LoVo (cell line): ENCODE measurements at places on chromosomes 7 and 10.

DNA sequence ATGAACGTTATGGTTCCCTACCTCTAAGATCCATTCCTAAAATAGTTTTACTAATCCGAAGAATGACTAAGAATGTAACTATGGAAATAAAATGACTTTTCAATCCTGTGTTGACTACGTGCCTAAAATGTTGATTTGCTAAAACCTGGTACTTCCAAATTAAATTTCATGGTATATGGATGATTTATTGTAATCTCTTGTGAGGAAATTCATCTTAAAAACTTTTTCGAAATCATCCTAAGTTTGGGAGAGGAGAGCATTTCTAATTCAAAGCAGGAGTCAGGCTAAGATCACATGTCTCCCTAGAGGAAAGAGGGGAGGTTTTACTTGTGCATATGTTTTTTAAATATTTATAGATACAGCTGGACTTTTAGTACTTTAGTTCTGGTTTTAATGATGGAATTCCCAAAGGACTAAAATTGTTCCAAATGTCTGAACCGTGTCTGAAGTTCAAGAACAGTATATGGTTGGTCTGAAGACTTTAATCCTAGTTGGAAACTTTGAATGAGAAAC, 483.9 kb downstream of the AUTS2 start:
- DNase-seq, result no peak

GRCh38 chr10:75121322-75121721, 9.9 kb downstream of the SAMD8 start:
- DNase-seq, result no peak

- no peak for DNase-seq
These were observed 27.7 kb downstream of the CNPY1 start for GRCh38 chr7:155518633-155519032.

- DNase-seq, result no peak
These were observed 262.7 kb upstream of the PHYHIPL start for GRCh38 chr10:58913717-58914116.

GRCh38 chr7:111711426-111712065, 149.3 kb upstream of the IMMP2L start:
- no peak for DNase-seq

DNA sequence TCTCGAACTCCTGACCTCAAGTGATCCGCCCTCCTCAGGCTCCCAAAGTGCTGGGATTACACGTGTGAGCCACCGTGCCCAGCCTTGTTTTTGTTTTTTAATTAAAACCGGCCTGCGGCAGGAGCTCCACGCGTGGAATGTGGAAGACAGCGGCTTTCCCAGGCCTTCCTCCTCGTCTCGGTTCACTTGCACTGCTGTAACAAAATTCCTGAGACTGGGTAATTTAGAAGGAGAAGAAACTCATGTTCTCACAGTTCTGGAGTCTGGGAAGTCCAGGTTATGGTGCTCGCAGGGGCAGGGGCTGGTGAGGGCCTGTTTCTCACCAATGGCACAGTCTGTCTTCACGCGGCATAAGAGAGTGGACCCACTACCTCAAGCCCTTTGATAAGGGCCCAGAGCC, 14.4 kb upstream of the CRYGN start:
- DNase-seq, result no peak

DNA sequence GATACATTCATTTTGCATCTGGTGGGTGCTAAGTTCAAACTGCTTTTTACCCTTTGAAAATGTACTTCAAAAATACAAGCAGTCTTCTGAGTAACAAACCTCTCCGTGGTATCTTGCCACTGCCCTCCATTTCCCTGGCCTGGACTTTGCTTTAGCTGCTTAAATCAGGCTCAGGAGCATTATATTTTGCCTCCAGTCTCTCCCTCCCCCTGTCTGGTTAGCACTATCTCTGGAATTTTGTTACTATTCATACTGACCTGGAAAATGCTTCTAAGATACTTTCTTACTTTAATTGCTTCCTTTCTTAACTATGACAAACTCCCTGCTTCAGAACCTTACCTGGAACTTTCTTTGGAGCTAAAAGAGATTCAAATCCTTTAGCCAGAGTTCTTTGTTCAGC, 369.8 kb downstream of the GFRA1 start:
- no peak for DNase-seq

DNA sequence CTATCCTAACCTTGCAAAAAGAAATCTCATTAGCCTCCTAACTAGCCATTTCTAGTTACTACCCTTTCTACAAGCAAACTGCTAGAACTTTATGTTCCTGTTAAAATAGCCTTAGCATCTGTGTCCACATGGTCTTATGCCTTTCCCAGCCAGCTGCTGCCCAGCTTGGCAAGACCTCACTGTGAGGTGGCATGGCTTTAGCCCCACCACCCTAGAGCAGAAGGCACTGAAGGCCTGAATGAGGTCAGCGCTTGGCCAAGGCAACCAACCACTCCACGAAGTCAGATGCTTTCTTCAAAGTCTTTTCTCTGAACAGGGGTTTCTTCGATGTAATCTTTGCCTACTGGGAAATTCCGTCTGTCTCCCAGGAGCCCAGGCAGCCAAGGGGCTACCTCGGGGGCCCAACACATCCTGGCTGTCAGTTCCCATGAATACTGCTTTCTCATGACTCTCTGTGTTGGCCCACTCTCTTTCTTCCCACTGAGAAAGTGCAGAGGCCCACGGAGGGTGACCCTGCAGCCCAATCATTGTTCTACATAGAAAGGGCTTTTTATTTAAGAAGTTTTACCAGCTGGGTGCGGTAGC, 41.6 kb downstream of the POLR3A start:
- no peak for DNase-seq

DNA sequence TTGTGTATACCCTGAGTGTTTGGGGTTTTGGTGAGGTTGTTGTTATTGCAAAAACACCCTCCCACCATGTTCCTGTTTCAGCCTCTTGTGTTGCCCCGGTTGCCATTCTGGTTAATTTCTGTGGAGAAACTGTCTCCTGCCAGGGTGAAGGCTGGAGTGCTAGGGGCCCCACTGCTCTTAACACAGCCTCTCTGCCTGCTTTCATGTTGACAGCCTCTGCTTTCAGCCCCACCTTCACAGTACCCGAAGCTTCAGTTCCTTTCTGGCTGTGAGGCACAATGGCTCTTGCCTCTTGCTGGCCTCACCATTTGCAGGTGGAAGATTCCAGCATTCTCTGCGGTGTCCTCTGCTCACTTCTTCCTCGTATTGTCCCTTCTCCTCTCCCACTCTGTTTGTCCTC, 19.2 kb downstream of the SLC18A2 start:
- no peak for DNase-seq

DNA sequence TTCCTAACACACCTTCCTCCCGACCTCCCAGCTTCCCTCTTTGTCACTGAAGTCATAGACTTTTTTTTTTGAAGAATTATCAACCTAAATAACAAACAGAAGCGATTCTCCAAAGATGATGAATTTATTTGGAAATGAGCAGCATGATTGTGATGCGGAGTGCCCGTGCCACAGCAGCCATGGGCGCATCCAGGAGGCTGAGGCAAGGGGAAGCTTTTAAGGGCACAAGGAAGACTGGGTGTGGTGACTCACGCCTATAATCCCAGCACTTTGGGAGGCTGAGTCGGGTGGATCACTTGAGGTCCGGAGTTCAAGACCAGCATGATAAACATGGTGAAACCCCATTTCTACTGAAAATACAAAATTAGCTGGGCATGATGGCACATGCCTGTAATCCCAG, 16.2 kb upstream of the GIMAP8 start:
- no peak for DNase-seq

- DNase-seq, result no peak
These were observed 27.8 kb upstream of the NUB1 start for GRCh38 chr7:151313857-151314256.

DNA sequence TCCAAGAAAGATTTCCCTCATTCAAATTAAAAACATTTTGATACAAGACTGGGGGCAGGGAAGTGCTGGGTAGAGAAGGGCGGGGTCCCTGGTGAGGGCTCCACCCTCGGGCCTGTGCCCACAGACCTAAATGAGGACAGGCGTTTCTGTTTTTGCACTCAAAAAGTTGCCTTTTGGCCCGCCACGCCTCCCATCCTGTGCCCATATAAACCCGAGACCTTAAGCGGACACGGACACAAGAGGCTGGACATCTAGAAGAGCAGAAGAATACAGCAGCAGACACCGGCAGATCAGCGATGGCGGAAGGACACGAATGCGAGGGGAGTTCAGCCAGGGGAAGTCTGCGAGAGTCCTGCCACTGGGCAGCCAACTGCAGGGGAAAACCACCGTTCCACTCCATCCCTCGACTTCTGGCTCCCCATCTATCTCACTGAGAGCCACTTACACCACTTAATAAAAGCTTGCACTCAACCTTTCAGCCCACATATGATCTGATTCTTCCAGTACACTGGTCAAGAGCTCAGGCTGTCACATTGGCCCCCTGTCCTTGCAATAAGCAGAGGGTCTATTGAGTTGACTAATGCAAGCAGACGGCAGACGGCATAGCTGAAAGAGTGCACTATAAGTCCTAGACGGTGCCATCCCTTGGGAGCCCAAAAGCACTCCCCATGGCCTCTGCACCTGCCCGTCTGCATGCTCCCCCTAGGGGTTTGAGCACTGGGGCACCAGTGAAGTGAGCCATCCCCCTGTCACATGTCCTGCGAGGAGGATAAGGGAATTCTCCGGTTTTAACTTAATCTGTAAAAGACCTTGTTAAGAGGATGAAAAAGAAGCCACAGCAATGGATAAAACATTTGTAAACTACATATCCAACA, 181.8 kb upstream of the PRSS1 start:
- no peak for DNase-seq

- DNase-seq, result no peak
These were observed 445.1 kb downstream of the PLXNA4 start for GRCh38 chr7:132131196-132131595.

GRCh38 chr7:1716263-1717094, 46.4 kb downstream of the ELFN1 start:
- no peak for DNase-seq

- no peak for DNase-seq
These were observed 64.9 kb downstream of the DNMBP start for GRCh38 chr10:99944860-99945259.

- no peak for DNase-seq
These were observed 2.1 kb downstream of the CTBP2 start for GRCh38 chr10:125158275-125158600.

DNA sequence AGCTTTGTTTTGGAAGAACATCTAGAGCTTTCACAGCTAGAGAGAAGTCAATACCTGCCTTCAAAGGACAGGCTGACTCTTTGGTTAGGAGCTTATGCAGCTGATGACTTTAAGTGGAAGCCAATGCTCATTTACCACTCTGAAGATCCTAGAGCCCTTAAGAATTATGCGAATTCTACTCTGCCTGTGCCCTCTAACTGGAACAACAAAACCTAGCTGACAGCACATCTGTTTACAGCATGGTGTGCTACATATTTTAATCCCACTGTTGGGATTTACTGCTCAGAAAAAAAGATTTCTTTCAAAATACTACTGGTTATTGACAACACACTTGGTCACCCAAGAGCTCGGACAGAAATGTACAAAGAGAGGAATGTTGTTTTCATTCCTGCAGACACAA, 57.3 kb downstream of the PALS2 start:
- no peak for DNase-seq

- DNase-seq, result no peak
These were observed 93.5 kb downstream of the AKAP9 start for GRCh38 chr7:92034116-92034515.

- DNase-seq, result no peak
These were observed 2.9 kb downstream of the TECPR1 start for GRCh38 chr7:98249106-98249505.

GRCh38 chr10:10975647-10976046, 42.0 kb upstream of the CELF2 start:
- no peak for DNase-seq

GRCh38 chr7:150665896-150666295, 19.6 kb upstream of the GIMAP2 start:
- DNase-seq, result no peak

- no peak for DNase-seq
These were observed 53.7 kb upstream of the DOCK1 start for GRCh38 chr10:126851414-126852108.

DNA sequence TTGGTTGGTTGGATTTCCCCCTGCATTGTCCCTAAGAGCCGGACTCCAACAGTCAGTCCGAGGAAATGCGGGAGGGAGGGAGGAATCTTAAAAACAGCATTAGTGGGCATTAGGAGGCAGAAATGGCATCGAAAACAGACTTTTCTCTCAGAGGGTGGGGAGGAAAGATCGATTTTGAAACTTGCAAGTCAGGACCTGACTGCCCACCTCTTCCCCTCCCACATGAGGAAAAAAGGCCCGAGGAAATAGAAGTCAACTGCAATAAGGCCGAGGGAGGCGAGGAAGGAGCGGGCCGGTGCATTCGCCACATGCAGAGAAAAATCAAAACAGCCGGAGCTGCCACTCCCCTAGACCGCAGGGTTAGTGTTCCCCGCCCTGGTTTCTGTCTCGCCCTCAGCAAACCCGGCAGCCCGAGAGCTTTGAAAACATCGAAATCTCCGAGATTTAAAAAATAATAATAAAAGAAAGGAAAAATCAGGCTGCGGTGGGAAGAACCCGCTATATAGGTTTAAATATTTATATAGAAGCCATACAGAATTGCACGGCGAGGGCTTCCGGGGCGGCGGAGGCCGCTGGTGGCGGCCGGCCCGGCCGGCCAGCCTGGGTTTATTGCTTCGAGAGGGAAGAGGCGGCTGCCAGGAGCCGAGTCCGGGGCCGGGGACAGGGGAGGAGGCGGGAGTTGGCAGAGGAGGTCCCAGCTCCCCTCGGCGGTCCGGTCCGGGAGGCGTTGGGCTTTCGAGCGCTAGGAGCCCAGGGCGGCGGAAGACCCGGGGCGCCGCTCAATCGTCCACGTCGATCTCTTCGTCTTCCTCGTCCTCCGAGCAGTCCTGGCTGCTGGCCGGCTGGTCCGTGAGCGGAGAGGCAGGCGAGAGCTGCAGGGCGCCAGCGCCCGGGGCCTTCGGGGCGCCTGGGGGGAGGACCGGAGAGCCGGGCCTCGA, 2.5 kb downstream of the LBX1 start:
- DNase-seq, result peak; percentile 50

DNA sequence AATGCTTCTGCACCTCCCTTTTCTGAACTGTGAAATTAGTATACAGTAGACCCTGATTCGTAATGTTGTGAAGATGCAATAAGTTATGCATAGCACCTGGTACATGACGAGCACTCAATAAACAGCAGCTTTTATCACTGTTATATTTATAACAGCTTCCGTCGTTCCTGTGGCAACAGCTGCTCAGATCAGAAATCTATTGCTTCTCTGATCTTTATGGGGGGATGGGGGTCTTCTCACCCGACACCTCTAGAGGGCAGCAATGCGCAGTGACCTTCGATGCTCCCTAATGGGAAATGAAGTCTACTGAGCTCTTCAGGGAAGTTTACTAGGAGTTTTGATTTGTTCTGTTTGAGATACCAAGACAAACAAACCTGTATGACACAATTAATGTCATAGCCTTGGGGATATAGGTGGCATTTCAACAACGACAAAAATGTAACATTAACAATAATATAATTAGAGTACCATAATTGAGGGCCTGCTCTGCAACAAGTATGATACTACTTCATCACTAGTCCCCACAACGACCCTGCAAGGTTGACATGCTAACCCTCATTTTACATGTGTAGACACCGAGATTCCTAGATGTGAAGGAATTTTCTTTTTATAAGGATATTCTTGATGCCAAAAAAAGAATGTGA, 289.6 kb downstream of the SFMBT2 start:
- DNase-seq, result peak; percentile 31

- peak; percentile 47 for DNase-seq
These were observed 35.5 kb downstream of the PPP1R3C start for GRCh38 chr10:91597197-91597881.

- DNase-seq, result no peak
These were observed 438.3 kb downstream of the DNAJB6 start for GRCh38 chr7:157775021-157775559.

GRCh38 chr10:23742807-23743206, 303.9 kb downstream of the OTUD1 start:
- no peak for DNase-seq
